GM04504 (cell line): ENCODE measurements at places on chromosomes 7 and 10.
A peak's percentile ranks its signal among the peaks of the same experiment; 100 is the strongest.

GRCh38 chr10:6995341-6995740, 415.3 kb upstream of the PRKCQ start:
- DNase-seq = no peak

DNA sequence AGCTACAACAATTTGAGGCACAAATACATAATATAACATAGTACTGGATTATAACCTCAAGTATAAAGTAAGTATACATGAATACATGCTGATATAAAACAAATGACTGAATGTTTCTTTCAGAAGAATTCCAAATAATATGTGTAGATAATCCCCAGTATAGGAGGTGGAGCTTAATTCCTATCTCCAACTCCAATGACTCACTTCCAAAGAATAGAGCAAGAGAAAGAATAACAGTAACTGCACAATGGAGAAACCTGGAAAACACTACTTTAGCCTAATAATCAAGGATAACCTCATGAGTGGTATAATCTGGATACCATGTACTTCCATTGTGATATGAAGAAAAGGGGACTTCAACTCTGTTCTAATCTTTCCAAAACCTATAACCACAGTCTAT, 13.7 kb upstream of the SEMA3C start:
- DNase-seq = no peak

GRCh38 chr7:44994877-44995554, 5.0 kb upstream of the CCM2 start:
- DNase-seq = no peak

DNA sequence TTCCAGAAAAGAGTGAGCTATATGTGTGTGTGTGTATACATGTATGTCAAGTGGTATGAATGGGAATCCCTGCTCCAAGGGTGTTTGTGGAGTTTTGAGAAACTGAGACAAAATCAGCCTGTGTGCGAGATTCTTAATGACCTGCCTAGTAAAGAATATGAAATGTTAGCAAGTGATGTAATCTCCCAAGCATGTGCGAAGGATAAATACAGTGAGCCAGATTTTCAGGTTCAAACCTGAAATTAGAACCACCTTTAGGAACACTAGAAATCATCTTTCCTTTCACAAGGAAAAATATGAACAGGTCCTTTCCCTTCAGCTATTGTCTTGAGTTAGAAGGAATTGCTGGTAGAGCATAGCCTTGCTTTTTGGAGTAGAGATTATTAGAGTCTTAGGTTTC, 457.6 kb downstream of the LRMDA start:
- DNase-seq = no peak

GRCh38 chr10:70592186-70592735, 10.3 kb downstream of the PRF1 start:
- DNase-seq = no peak

GRCh38 chr7:103048833-103049232, 25.8 kb downstream of the FBXL13 start:
- no peak for DNase-seq

- DNase-seq = peak; percentile 97
Measured at GRCh38 chr10:132516771-132517725, 20.5 kb upstream of the INPP5A start.

DNA sequence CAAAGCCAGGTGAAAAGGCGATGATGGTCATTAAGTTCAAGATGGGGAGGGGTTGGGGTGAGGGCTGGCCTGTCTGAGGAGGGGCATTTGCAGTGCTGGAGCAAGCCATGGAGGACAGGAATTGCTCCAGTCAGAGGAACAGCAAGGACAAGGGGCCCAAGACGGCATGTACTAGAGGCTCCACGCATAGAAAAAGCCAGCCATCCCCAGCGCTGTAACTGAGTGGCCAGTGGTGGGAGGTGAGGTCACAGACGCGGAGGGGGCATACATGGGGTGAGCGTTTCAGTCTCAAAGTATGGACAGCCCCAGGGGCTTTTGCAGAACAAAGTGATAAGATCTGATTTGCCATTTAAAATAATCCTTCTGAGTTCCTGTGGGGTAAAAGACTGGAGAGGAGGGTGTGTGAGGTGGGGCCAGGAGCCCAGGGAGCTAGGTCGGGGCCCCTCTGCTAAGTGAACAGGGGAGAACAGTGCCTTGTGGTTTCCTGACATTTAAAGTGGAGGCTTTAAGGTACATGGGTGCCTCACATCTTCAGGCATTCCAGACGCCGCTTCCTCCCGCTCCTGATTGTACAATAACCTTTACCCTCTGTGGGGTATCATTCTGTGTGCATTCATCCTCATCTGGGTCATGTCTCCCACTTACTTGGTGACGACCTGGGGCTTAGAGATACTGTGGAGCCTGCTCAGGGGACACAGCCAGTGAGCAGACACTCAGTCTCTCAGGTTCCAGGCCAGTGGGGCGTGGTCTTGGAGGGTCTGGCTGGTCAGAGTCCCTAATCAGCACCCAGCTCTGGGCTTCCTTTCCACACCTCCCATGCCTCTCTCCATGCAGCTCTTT, 105.6 kb upstream of the GPR26 start:
- no peak for DNase-seq

DNA sequence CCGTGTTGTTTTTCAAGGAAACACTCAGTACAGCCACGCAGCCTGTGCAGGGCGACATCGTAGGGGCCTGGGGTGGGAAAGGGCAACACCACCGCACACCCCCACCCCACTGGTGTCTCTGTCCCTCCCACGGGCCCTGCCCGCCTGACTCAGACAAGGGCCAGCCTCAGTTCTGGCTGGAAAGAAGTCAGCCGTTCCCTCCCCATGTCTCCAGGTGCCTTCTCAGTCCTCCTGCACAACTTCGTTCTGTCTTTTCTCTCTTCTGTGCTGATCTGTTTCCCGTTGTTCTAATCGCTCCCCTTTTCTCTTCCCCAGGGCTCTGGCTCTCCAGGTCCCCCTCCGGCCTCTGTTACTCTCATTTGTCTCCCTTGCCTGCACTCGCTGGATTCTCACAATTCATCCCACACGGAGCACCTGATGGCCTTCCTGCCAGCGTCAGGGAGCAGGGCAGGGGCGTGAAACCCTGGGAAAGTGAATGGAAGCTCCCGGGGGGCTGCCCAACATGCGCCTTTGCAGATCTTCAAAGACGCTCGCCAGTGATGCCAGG, 97.7 kb downstream of the WDR37 start:
- no peak for DNase-seq

GRCh38 chr7:101411508-101411874, 48.8 kb downstream of the COL26A1 start:
- DNase-seq = no peak

GRCh38 chr10:121159670-121160069, 308.5 kb downstream of the WDR11 start:
- no peak for DNase-seq

DNA sequence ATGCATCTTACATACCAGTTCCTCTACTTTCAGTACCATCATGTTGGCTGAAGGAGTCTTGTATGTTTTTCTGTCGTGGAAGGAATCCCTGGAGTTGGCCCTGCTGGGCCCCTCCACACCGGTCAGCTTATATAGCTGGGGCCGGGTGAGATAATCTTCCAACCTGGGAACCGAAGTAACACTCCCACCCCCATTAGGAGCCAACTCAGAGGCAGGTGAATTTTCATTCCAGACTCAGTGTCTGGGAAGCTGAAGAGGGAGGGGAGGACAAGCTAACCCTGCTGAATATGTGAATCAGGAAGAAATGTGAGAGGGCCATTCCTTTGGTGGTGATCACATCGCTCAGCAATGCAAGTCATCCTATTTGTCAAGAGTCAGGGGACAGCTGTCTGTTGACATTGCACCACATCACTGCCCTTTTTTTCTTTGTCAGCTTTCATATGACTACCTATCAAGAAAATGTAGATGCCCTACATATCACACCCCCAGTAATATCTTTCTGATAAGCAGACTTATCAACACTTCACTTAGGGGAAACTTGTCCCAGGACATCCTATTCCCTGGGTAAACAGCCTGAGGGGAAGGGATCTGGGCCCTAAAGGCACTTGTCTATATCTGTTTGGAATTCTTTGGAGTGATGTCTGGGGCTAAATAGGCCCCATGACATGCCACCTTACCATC, at the start of gene ANKRD1:
Gene ANKRD1 (minus strand): TSS at position 102 of the 681 bp plus-strand sequence. CDS start 60 bp downstream, at position 42.
- DNase-seq = peak; percentile 37

GRCh38 chr7:104652434-104652833, 324.0 kb downstream of the LHFPL3 start:
- no peak for DNase-seq

GRCh38 chr10:122342293-122343134, 32.0 kb upstream of the PLEKHA1 start:
- peak; percentile 25 for DNase-seq

DNA sequence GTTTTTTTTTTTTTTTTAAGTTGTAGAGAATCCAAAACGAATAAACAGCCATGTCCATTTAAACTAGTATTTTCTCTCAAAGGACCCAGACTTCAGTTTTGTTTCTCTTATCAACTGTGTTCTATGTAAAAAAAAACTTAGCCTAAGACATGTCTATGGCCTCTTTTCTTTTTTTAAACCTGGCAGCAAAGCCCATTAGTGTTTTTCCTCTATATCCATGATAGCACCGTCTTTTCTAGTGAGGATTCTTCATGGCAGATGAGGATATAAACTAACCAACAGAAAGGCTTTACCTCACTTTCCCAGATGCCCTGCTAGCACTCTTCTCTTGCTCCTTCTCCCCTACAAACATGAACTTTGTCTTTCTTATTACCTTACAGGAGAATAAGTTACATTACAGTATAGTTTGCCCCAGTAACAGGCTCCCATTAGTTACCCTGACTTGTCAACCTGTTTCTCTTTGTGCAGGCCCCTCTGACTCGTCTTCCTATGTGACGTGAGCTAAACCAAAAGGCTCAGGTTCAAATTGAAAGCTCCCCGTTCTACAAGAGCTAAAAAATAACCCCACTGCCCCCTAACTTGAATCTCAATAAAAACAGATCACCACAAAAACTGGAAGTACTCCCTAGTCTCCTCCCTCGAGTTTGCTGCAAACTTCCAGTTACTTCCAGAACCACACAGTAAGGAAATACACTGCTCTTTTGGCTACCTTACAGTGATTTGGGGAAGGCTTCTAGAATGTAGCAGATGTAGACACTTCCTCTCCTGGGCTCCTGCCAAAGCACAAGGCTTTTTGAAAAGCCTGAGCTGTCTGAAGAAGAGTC, 20.1 kb downstream of the P4HA1 start:
- DNase-seq = peak; percentile 75

DNA sequence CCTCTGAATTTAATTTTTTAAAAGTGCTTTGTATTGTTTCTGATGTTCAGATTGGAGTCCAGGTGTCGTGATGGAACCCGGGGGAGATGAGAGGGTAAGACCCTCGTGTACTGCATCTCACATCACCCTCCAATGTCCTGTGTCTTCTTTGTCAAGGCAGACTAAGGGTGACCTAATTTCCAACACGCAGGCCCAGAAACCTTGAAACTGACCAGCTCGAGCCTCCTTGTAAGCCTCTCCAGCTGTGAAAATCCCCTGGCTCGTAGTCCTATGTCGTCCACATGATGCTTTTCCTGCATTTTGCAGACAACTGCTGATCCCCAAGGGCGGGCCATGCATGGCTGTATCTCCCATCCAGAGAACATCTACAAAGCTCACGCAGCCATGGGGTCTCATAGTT, 220.2 kb downstream of the ARHGAP12 start:
- no peak for DNase-seq

DNA sequence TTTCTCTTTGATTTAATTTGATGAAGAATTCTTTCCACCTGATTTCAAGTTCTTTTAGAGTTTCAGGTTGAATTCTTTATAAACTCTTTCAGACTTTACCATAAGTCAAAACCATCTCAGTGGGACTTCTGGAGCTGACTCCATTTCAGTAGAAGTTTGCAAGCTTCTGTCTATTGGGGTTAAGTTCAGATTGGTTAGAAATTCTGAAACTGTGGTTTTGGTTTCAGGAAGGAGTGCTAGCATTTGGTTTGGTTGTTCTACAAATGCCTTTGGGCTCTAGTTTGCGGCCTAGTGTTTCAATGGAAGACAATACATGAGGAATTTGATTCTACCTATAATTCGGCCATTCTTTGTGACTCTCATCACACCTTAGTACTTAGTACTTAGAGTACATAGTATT, 176.8 kb upstream of the RHOBTB1 start:
- no peak for DNase-seq

DNA sequence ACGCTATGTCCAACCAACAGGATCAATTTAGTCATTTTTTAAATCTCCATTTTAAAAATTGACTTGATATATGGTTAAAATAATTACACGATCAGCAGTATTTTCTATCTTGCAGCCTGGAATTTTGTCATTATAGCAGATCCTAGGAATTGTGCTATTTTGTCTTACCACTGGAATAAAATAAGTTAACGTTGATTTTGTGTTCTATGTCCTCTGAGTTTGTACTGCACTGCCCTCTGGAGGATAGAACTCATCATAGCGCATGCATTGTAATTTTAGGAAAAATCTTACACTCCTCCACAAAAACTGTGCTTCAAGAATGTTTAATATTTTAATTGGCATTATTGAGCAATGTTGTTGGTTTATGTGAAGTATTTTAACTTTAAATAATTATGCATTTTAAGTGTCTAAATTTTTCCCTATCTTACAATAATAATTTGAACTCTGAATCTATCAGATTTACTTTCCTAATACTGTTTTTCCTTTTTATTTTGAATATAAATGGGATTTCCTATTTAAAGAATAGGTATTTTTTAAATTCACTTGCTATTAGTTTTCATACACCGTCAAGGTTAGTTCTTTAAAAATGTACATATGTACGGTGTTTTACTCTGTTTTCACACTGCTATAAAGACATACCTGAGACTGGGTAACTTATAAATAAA, 220.1 kb downstream of the PPP1R3A start:
- peak; percentile 3 for DNase-seq

DNA sequence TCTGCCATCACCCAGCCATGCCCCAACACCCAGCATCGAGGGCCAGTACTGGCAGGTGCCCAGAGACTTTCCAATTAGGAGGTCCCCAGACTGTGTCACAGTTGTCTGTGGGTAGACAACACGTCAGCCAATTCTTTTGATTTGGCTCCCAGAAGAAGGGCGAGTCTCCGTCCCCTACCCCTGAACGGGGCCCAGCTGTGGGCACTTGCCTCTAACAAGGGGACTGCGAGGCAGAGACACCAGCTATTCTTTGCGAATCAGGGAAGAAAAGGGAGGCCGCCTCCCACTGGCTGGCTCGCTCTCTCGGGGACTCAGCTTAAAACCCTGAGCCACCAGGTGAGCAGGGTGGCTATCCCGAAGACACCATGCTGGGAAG, 167.3 kb downstream of the USP6NL start:
- DNase-seq = no peak

DNA sequence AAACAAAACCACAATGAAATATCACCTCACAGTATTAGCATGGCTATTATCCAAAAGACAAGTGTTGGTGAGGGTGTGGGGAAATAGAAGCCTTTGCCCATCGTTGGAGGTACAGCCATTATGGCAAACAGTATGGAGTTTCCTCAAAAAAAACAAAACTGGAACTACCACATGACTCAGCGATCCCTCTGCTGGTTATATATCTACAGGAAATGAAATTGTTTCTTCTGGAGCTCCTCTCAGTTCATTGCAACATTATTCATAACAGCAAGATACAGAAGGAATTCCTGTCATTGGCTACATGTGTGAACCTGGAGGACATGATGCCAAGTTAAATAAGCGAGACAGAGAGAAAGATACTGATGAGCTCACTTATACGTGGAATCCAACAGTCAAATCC, 2.4 kb upstream of the UBE3C start:
- DNase-seq = peak; percentile 42

GRCh38 chr7:44084701-44085100, 2.4 kb upstream of the POLM start:
- no peak for DNase-seq
